ENCODE measurements at places on chromosomes 2 and 18.

GRCh38 chr2:177636672-177637071, 244.1 kb downstream of the AGPS start:
- DNase-seq = no peak

- no peak for DNase-seq
Measured at GRCh38 chr2:61727746-61728145, 126.1 kb downstream of the FAM161A start.

- no peak for DNase-seq
Measured at GRCh38 chr18:50928551-50928950, 39.3 kb upstream of the ELAC1 start.

DNA sequence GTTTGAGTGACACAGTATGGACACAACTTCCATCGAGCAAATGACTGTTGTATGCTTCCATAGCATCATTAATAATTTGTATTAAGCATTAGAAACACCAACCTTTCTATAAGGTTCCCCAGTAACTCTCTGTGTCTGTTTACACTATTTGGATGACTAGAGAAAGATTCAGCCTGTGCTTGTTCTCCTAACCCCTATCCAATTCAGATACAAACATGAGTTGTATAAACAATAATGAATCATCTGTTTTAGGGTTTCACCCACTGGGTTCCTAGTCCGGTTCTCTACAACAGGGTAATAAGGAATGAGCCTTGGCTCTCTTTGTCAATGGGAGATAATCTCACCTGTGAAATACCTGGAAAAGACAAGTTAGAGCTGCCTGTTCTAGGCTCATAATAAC, 894.1 kb upstream of the PIK3C3 start:
- DNase-seq = no peak

DNA sequence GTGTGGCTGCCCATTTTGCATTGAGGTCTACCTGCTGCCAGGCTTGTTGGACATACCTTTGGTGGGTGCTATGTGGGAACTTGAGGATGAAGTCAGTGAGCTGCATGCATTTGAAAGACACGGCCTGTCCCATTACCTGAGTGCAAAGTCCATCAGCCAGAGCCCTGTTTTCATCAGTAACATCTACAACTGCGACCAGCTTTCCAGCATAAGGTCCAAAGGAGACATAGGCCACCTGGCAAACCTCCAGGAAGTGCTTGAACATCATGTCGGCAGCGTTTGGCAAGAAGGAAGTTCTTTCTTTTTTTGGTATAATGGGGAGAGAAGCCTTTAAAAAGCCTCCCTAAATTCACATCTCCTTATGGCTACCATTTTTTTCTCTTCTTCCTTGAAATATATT, 143.1 kb downstream of the FAM161A start:
- no peak for DNase-seq

DNA sequence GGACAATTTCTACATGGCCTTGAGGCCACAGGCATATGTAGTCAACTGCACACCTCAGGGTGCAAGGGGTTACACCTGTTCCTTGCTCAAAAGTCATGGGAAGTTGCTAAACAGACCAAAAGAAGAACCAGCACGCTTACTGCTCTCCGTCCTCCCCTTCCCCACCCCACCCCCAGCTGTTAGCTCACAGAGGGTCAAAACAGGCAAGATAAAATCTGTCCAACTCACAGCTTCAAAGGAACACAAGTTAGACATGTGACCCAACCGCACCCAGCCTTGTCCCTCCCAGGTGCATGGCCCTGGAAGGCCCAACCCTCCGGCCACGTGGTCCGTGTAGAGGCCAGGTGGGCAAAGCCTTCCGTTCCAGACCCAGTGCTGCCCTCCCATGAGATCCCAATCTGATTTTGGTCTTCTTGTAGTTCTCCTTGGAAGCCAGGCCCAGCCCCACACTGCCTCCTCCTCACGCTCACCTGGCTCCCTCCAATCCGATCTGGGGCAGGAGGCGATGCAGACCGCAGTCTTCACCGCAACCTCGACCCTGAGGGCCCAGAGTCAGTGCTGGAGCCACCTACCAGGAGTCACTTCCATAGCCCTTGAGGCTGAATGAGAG, 14.5 kb upstream of the ASPRV1 start:
- no peak for DNase-seq

- no peak for DNase-seq
Measured at GRCh38 chr2:101788995-101789970, 91.8 kb downstream of the MAP4K4 start.

DNA sequence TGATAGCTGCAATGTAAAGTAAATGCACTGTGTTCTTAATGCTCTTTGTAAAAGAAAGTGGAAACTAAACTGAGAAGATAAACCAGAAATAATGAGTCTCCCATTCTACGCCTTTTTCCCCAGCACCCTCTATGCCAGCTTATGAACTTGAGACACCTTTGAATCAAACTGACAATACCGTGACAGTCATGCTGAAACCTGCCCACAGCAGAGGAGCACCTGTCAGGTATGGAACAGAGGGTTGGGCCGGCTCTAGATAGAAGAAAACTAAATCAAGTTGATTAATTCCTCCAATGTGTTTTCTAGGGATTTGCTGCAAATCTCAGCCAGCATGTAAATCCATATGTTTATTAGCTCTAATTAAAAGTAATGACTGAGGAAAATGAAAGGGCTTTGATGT, 520.6 kb upstream of the RAB12 start:
- no peak for DNase-seq

- no peak for DNase-seq
Measured at GRCh38 chr2:42752314-42752713, 11.6 kb downstream of the OXER1 start.

DNA sequence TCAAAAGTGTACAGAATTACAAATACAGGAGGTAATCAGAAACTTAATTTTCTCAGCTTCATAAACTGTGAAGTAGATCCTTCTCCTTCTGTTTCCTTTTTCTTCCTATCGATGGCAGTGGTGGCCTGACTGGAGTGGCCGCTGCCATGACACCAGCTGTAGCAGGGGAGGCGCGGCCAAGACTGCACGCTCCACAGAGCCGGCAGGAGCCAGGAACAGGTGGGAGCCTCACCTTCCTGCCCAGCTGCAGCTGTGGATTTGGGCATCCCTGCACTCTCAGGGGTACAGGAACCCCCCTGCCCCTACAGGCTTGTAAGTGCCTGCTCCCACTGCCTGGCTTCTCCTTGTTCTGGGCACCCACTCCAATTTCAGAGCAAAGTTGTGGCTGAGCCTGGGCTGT, 76.1 kb downstream of the EPB41L3 start:
- DNase-seq = no peak

- DNase-seq = no peak
Measured at GRCh38 chr2:230694241-230694640, 18.4 kb upstream of the CAB39 start.

GRCh38 chr2:176582176-176582575, 312.9 kb downstream of the MTX2 start:
- no peak for DNase-seq

GRCh38 chr18:67730886-67731285, 214.4 kb upstream of the DSEL start:
- no peak for DNase-seq

DNA sequence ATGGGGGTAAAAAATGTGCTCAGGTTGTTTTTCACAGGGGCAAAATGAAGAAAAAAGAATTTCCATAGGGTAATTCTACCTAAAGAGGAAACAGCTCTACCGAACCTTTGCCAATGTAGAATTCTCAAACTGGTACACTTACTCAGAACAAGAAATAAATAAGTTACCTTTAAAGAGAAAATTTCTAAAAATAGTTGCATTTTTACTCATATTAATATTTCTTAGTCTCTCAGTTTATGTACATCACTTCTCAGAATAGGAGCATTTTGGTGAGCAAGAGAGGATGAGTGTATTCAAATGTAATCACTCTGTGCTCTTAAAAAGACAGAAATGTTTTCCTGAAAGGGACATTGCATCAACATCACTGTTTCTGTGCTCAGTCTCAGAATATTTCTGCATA, 574.7 kb upstream of the SLC8A1 start:
- DNase-seq = no peak

DNA sequence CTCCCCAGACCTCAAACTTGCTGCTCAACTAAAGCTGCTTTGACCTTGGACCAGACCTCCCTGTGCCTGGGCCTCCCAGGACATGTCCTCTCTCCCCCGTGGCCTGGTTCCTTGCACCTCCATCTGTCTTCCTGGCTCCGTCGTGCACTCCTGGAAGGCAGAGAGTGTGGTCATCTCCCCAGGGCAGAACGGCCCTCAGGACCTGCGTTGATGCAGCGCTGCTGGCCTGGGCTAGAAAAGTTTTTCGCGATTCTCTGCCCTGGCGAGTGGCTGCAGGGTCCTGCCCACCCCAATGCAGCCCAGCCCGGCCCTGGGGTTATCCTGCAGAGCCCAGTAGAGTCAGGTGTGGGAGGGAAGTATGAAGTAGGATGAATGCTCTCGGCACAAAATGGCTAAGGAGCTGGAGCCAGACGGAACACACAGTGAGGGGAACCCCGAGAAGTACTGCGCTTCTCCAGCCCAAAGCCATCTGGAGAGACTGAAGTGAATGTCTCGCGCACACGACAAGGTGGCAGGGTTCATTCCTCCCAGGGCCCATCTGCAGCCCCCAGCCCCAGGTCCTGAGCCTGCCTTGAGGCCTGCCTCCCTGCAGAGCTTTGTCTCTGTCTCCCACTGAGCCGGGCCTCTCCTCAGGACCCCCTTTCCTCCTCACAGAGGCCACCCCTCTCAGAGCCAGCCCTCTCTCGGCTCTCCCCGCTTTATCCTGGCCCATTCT, 41.7 kb downstream of the ATOH8 start:
- no peak for DNase-seq

- DNase-seq = no peak
Measured at GRCh38 chr18:8359076-8359475, 250.2 kb upstream of the RAB12 start.

DNA sequence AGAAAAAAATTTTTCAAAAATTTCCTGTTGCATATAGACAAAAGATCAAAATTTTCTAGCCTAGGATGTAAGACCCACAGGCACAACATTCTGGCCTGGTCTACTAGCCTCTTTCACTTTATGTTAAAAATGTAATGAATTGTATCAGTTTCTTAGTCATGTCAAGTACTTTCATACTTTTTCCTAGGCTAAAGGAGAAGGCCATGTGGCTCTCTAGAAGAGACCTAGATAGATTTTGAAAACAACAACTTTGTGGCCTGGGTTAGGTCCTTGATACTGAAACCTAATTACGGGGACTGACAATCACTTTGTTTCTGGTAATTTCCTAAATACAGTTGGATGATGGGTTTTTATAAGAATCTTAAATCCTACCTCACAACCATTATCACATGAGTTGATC, 74.8 kb upstream of the FSIP2 start:
- DNase-seq = no peak

- no peak for DNase-seq
Measured at GRCh38 chr2:61510674-61511671, 27.2 kb downstream of the XPO1 start.

DNA sequence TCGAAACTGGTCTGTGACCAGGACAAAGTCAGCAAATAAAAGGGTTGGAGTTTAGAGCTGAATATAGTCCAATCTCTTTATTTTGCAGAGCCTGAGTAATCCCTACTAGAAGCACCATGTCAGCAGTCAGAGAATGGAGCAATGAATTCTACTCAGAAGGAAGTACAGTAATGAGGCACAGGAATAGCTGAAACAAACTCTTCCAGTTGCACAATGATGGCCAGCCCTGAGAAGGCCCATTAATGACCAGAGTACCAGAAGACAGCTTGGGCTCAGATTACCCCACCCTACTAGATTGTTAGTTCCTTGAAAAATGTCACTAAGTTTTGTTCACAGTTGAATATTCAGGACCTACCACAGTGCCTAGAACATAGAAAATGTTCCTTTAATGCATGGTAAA, 40.3 kb upstream of the SCG2 start:
- no peak for DNase-seq

- DNase-seq = no peak
Measured at GRCh38 chr2:233385489-233386044, 31.3 kb downstream of the DGKD start.

DNA sequence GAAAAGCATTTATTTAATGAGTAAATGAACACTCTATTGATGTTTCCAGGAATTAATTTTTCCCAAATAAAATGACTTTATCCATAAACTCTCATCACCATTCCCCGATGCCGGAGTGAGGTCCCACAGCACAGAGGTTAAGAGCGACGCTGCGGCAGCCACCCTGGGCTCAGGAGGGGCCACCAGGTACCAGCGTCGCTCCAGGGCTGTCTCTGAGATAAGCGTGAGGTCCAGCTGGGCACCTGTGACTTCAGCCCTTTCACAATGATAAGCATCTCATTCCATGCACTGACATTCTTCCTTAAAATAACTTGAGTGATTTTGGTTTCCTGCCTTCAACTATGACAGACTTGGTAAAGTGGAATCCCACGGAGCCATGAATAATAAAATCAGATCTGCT, 182.1 kb downstream of the TWIST2 start:
- DNase-seq = no peak

DNA sequence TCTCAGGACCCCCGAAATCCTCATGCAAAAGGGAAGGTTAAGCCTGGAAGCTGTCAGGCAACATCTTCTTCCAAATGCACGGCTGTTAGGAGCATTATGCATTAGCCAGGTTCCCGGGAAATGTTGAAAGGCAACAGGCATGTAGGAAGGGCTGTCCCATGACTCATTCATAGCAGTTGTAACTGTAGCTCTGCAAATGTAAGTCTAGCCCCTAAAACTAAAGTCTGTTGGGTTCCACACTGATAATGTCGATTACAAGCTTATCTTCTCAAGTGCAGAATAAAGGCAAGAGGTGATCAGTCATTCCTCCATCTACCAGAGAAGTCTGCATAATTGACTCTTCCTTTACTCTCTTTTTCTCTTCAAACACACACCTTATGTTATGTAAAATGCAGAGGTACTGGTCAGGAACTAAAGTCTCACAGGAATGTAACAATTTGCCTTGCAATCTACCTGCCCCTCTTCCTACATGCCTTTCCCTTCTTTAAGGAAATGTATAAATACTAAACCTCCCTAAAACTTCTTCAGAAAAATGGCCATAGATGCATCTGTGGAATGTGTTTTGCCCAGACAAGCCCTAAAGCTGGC, 99.8 kb downstream of the AKAIN1 start:
- DNase-seq = no peak

DNA sequence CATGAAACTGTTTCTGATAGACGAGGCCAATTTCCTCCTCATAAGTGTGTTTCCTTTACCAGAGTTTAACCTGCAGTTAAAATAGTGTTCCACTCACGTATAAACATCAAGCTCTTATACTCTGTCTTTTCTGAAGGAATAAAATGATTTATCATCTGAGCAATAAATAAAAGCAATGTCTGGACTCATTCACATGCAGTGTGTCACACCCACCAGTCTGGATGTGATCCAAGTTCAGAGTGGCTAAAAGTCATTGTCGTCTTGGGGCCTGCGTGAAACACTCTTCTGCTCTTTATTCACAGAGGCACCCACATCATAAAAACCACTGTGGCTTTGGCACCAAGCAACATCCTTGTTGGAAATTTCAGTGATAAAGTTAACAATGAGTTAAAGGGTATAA, 19.5 kb upstream of the SLC9A4 start:
- no peak for DNase-seq

DNA sequence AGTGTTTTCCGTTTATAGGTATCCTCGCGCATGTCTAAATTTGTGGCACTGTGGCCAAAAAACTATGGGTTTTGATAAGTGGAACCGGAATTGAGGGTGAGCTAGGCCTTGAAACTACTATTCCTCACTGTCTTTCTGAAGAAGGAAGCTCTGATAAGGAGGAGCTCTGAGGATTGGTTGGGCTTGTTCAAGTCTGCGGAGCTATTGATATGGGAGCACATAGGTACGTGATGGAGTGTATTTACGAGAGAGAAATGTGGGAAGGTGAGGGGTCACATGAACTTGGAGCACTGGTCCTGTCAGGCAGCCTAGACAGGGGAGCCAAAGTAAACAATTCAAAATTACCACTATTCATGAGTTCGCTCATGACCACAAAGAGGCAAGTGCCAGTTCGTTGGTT, 131.4 kb downstream of the BABAM2 start:
- DNase-seq = peak; percentile 52

GRCh38 chr2:190184460-190184859, 121.9 kb upstream of the MSTN start:
- DNase-seq = peak; percentile 91
